ENCODE measurements at places on chromosomes 5 and 9.

DNA sequence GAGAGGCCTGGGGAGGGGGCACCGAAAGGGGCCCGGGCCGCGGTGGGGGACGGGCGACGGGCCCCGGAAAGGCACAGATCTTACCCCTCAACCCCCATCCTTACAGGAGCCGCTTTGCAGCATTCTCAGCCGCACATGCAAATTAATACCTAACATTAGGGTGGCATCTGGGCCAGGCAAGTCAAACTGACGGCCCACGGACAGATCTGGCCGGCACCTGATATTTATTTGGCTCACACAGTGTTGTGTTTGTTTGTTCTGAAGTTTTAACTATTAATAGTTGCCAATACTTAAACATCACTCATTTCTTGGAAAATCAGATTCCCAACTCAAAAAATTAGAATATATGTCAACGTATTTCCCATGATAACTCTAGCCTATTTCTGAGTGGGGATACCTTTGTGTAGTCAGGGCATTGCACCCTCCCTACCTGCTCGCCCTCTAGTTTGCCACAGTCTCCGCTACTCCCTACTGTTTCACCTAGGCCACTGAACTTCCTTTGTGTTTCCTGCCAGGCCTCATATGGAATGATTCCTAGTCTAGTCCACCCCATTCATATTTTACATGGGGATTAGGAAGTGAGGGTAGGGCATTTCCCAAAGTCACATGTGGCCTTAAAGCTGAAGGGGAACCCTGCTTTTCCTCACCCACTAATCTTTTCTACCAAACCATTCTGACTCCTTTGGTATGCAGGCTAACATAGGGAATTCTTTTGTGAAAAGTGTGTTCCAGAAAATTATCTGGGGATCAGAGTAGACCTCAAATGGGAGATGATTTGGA, 71.9 kb upstream of the LARP1 start:
- DNase-seq, result no peak

- DNase-seq, result peak; percentile 67
These were observed 21.4 kb upstream of the FLT4 start for GRCh38 chr5:180670586-180671359.

DNA sequence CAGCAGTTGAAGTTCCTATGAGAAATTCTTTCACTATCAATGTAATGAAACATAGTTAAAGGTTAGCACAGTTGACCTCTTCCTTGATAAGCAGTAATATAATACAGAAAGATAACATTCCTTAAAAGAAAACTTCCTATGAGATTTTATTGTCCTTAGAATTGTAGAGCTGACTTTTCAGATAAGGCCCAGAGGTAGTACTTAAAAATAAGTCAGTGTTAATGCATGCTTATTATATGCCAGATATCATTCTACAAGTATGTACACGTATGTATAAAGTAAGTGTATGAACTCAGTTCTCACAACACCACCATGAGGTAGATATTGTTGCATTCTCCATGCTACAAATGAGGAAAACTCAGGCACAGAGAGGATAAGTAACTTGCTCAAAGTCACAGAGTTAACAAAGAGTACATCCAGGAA, 15.3 kb downstream of the AP3S1 start:
- no peak for DNase-seq

DNA sequence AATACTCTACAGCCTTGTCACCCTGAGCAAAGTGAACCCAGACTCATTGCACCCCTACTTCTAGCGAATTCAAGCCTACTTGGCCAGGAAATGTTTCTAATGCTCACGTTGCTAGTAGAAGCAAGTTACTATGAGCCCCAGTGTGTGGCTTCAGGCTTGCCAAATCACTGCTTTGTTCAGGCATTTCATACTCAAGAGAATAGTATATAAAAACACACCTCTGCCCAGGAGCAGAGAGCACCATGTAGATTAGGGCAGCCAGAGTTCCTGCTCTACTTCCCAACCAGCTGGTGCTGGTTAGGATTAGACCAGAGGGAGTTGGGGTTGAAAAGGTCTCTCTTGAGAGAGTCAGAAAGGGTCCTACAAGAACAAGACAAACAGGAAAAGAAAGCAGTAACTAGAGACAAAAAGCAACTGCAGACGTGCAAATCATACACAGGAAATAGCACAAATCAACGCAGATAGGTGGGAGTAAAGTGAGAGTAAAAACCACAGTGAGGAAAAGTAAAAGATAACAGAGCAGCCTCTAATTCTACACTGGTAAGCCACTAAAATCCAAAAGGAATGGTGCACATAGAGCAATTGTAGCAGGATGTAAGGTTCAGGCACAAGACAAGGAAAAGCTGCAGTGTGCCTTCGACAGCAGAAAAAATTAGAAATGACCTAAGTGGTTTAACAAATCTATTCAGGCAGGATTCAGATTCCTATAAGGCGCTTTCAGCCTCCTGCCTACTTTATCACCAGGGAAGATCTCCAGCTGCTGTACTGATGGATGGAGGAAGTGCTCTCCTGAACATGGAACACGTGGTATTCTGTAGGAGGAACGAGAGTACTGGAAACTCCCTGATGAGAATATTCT, 49.6 kb upstream of the KIF2A start:
- no peak for DNase-seq

DNA sequence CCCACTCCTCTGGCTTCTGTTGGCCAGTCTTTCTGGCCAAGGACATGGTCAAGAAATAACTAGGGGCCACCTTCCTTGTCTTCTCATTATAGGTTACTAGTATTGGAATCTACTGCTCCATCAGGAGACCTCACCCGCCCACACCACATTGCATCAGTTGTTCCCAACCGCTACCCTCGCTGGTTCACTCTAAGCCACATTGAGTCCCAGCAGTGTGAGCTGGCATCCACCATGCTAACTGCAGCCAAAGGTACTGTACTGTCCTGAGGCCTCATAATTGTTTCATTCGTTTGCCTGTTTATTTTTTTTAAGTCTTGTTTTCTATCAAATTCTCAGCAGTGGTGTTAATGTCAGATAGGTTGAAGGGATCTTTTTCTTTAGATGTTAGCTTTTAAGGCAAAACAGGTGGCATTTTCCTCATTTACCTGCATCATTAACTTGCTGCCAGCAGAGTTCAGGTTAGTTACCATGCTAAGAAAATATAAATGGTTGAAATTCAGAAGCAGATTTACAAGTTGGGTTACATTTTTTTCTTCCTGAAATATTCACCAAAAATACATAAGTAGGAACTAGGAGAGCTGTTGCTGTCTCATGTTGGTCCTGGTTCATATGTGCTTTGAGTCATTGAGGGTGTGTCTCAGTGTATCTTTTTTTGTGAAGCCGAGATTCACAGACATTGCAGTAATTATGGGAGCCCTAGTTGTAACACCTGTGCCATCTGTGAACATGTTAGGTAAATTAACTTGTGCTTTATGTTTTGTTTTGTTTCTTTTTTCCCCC, 206.9 kb downstream of the ZSWIM6 start:
- no peak for DNase-seq

DNA sequence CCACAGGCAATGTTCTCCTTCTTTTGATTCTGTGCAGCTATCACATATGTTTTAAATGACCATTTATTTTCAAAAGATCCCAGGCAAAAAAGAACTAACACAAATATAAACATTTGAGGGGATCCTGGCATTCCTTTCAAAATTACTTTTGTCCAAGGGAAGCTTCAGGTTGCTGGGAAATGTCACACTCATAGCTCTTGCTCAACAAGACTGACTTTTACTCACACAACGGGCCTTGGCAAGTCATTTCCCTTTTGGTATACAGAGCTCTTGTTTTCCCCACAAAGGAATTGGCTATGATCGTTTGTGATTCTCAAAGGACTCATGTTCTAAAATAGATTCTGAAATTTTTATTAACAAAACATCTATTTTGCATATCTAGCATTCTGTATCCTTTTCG, 4.5 kb upstream of the PALM2AKAP2 start:
- DNase-seq, result no peak

DNA sequence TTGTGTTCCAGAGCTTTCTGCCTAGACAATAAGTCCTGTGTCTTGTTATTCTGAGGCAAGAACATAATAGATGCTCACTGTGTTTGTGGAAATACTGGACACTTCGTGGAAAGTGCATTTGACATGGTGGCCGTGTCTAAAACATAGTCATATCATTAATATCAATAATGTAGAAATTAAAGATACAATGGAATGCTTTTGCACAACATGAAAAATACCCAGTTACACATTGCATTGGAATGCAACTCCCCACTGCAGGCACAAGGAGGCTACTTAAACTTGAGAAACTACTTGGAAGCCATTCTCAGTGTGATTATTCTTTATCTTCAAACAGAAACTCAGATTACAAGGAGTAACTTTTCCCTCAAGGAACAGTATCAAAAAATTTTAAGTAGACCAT, 145.3 kb upstream of the ZNF462 start:
- DNase-seq, result no peak

DNA sequence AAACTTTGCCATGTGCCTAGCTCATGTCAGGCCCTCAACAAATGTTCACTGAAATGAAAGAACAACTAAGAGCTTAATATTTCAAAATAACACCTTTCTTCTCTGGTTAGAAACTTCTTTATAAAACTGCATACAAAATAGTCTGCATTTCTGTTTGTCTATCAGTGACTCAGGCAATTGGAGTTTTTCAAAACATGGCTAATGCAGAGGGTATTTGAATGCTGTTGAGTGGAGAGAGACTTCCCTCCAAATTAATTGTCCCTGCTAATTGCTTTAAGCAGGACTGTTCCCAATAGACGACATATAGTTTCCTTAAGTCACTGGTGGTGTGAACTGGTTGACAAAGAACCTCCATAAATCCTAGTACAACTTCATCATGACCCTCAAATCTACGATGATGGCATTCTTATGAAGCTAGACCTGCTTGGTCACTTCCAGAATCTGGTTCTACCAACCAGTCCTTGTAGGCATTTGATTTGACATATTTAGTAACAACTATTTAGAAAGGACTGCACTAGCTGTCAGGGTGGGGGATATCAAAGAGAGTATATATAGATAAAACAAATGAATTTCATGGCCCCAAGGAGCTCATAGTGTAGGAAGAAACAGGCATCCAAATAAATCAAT, 84.5 kb downstream of the PRLR start:
- DNase-seq, result no peak

GRCh38 chr9:27633764-27634163, 60.5 kb upstream of the C9orf72 start:
- DNase-seq, result no peak

GRCh38 chr5:3944930-3945329, 349.3 kb downstream of the IRX1 start:
- DNase-seq, result no peak

- no peak for DNase-seq
These were observed 65.3 kb downstream of the CSNK1A1 start for GRCh38 chr5:149485655-149486615.

- peak; percentile 72 for DNase-seq
These were observed at the start of gene CXXC5 for GRCh38 chr5:139648205-139649081. TSS of gene CXXC5 (plus strand) at chr5:139648349. CDS start at chr5:139680524, 32,175 bp downstream.

GRCh38 chr5:26932238-26932637, 106.1 kb downstream of the CDH9 start:
- DNase-seq, result no peak

DNA sequence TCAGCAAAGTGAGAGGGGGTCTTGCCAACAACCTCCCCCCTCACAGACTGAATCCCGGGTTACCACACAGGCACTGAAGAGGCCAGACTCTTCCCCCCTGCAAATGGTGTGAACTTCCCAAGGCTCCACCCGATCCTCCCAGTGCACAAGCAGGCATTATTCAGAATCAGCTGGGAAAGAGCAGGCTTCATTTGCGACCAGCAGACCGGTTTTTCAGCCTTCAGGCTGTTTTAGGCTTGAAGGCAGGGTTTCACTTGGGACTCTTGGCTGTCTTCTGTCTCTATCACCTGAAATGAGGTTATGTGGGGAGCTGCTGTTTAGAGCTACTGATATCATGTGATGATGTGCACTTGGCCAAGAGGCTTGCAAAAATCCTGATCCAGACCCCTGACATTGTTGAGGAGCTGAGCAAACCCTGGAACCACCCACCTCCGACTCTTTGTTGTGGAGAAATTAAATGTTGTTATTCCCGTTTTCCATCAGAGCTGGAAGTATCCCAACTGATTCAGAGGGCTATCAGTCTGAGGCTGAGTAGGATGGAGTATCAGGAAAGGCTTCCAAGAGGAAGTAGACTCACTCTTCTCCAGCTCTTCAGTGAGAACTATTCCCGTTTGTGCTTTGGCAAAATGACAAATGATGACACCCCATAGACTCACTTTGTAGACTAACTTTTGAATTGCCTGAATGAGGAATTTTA, 63.3 kb upstream of the ZFR start:
- no peak for DNase-seq

- DNase-seq, result peak; percentile 85
These were observed 53.0 kb downstream of the NUP214 start for GRCh38 chr9:131178382-131178781.

GRCh38 chr5:122078116-122079110, at the start of gene LOX:
TSS of gene LOX (minus strand) at chr5:122078259. CDS start at chr5:122077985, 274 bp downstream.
- no peak for DNase-seq

- DNase-seq, result peak; percentile 31
These were observed 8.8 kb upstream of the IGFBPL1 start for GRCh38 chr9:38432922-38433510.

- no peak for DNase-seq
These were observed 923 bp downstream of the RECK start for GRCh38 chr9:36037549-36038122.

GRCh38 chr5:137414112-137414755, 84.9 kb downstream of the SPOCK1 start:
- no peak for DNase-seq

DNA sequence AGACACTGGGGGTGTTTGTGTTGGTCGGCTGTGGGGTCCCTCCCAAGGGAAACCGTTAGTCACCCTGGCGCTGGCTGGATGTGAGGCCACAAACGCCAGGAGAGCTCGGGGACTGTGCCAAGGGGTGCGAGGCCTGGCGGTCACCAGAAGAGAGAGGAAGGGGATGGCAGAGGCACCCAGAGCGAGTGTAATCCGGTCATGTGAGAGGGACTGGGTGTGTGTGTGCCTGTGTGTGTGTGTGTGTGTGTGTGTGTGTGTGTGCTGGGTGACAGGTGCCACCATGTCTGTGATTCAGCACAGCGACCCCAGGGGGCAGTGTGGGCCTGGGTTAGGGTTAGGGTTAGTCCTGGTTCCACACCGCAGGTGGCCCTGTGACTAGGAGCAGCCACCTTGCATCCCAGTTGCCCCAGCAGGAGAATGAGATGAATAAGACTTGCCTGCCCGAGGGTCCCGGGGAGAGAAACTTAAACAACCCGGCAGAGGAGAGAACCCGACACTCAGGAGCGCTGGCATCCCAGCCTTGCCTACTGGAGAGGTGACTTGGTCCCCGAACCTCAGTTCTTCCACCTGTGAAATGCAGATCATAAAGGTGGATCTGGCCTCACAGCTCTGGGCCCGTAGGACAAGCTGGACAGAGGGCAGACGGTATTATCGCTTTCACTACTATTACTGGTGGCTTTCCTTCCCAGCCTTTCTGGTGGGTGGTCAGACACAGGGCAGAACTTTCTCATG, 1.4 kb upstream of the ADAMTSL2 start:
- peak; percentile 76 for DNase-seq

GRCh38 chr9:92426501-92427145, 2.4 kb upstream of the OMD start:
- no peak for DNase-seq

DNA sequence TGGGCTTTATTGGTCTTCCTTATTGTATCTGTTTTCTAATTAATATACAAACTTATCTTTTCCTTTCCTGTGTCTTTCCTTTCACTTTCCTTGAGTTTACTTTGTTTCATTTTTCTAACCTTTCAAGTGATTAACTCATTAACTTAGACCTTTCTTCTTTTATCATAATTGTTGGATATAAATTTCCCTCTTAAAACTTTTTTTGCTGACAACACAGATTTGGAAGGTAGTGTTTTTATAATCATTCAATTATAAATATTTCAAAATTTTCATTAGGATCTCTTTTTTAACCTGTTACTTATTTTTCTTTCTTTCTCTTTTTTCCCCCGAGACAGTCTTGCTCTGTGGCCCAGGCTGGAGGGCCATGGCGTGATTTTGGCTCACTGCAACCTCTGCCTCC, 6.9 kb upstream of the ZBTB43 start:
- DNase-seq, result no peak

Measured in activated T-cell treated with anti-CD3 and anti-CD28 coated beads, Interleukin-2, amount 50 U/mL, for 24 hours (primary cell).